Suppressor macrophage (primary cell): ENCODE measurements at places on chromosomes 1 and 21.

DNA sequence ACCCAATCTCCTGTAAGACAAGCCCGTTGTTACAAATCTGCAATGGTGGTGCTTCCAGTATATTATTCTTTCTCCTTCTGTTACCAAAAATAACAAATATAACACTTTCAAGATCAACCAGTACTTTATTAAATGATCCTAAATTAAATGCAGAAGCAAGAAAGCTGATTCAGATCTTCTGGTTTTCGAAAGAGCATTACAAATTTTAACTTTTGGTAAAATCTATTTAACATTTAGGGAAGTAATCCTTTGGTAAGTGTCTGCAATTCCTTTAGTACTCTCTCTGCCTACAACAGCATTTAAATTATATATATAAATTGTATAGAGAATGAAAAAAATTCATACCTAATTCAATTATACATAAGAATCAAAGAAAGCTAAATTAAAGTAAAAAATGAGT is 198.6 kb upstream of the HMCN1 start:
- peak; percentile 17 for DNase-seq

- DNase-seq = no peak
Observed at GRCh38 chr1:45322486-45323040, 4.1 kb upstream of the HPDL start.

DNA sequence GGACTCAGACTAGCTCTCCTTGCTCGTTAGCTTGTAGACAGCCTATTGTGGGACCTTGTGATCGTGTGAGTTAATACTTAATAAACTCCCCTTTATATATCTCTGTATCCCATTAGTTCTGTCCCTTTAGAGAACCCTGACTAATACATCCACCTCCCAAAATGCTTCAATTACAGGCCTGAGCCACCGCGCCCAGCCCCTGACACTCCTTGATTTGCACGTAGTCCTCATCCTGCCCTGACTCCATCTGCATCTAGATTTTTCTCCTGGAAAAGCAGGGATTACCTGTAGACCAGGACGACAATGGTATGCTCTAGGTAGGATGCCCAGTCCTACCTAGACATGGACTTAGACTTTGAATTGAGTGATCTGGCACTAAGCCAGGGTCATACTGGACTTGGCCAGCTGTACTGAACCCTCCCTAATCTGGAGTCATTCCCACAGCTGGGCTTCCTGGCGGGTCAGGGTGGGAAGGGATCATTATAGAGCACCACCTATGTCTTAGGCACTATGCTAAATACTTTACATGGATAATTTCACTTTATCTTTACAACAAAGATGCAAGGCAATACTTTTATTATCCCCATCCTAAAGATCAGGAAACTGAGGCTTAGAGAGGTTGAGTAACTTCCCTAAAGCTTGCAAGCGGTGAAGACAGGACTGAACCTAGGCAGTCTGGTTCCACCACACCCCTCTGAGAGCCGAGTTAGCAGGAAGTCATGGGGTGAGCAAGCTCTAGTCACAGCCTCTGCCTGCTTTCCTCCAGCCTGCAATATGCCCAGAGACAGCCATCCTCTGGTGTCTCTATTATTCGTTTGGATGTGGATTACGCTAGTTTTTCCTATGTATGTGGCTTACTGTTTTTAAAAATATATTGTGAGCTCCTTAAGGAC is 89.4 kb downstream of the DTL start:
- peak; percentile 80 for DNase-seq

DNA sequence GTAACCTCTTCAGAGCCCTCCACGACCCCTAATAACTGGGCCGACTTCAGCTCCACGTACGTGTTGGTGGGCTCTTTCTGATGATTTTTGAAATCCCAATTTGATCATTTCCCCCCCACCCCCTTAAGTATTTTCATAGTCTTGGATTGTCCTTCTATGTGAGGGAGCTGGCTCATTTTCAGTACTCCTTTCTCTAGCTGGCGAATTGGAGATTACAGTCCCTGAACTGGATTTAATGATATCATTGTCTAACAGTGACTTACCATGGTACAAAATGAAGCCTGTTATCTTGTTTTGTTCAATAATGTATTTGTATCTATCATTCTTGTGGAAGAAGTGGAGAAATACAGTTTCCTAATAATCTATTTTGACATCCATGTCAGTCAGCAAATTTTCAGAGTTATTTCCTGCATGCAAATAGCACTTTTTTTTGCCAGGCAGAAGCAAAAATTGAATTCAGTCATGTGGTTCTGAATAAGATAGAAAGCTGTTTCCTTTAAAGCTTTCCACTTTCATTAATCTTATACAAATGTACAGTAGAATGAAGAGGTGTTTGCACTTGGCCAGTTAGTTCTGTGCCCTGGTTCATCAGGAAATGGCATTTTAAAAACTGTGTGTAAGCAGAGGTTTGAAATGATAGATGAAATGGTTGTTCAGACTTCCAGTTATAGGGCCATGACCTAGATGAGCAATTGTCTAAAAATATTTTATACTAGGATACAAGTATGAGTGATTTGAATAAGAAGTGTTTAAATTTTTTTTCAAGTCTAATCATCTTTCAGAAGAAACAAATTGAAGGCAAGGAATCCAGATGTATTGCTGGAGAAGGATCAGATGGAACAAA is 104.2 kb downstream of the ATP5PO start:
- peak; percentile 36 for DNase-seq
